ENCODE measurements at places on chromosomes 5 and 9.
A peak's percentile ranks its signal among the peaks of the same experiment; 100 is the strongest.

- DNase-seq = peak; percentile 73
Measured at GRCh38 chr9:21993893-21994555, at the start of gene CDKN2A. Gene CDKN2A, minus strand, starts transcription at chr9:21994392.

DNA sequence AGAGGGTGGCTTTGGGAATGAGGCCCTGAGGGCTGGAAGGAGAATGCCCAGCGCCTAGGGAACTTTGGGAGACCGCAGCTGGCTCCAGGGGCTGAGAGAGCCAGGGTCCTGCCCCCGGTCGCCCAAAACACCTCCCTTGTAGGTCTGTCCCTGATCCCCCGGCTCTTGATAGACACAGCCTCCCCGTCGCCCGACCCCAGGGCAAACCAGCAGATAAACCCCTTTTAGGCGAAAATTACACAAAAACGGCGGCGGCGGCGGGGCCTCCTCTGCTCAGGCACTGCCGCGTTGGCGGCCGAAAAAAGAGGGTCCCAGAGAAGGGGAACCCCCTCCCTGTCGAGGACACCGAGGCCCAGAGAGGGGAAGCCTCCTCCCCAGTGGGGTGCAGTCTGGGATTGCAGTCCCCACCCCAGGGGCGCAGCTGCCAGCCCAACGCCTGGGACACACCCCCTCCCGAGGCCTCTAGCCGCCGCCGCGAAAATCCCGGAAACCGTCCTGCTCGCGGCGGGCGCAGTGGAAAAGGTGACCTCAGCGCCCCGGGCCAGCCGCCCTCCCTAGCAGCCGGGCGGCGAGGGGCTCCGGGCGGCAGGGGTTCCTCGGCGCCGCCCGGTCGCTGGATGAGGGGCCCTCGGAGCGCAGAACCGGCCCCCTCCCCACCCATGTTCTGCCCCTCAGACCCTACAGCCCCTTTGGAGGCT is 3.1 kb upstream of the BARX1 start:
- DNase-seq = no peak

DNA sequence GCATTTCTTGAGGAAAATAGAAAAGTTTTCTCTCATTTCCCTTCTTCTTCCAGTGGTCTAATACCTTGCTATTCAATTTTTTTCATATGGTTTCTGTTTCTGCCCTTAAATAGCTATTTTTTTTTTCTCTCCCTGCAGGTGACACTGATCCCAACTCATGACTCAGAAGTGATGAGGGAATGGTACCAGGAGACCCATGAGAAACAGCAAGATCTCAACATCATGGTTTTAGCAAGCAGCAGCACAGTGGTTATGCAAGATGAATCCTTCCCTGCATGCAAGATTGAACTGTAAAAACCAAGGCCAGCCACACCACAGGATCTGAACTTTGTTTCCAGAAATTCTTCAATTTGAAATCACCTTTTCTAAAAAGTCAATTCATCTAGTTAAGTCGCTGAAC is 97.7 kb downstream of the MAP1B start:
- DNase-seq = no peak

- no peak for DNase-seq
Measured at GRCh38 chr9:110316261-110317075, 21.2 kb downstream of the TXNDC8 start.

- DNase-seq = no peak
Measured at GRCh38 chr5:134267366-134268018, 41.6 kb upstream of the PPP2CA start.

GRCh38 chr9:36928210-36928609 is 105.9 kb downstream of the PAX5 start:
- DNase-seq = no peak

DNA sequence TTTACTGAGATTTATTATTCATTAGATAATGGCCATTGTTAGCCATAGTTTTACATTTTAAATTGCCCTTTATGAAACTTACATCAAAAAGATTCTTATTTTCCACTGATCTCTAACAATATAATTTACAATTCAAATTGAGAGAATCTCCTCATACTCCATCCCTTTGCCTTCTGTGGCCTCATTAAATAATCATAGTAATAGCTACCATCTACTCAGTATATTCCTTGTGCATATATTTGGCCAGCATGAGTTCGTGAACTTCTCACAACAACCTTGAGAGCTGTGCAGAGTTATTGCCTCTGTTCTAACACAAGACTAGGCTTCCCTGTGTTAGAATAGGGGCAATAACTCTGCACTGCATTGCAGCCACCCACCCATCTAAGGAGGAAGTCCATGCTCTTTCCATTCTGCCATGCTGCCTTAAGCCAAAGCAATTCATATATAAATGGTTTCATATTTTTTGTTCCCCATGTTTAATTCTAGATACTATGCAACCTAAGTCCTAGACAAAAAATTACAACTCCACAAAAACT is 99.1 kb downstream of the ADAMTSL1 start:
- no peak for DNase-seq

GRCh38 chr9:132878695-132879456 is at the start of gene SPACA9:
Gene SPACA9, plus strand, starts transcription at chr9:132878898. Its CDS starts 5,050 bp downstream, at chr9:132883948.
- DNase-seq = no peak

DNA sequence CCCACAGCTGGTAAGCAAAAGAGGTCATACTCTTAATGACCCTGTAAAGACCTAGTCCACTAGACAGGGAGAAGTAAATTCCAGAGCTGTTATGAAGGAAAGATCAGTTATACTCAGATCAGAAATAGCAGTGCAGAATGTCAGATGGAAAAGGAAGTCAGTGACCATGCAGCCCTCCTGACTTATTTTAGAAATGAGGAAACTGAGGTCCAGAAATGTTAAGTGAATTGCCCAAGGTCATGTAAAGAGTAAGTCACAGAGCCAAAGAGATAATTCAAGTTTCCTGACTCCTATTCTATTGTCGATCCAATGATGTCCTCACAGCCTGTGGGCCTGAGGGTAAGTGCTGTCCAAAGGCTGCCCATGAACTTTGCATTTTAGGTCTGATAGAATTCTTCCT is 214.9 kb upstream of the IL12B start:
- DNase-seq = no peak

GRCh38 chr9:130707225-130707976 is 13.8 kb downstream of the EXOSC2 start:
- peak; percentile 47 for DNase-seq

- no peak for DNase-seq
Measured at GRCh38 chr5:50875002-50875344, 208.5 kb downstream of the PARP8 start.

DNA sequence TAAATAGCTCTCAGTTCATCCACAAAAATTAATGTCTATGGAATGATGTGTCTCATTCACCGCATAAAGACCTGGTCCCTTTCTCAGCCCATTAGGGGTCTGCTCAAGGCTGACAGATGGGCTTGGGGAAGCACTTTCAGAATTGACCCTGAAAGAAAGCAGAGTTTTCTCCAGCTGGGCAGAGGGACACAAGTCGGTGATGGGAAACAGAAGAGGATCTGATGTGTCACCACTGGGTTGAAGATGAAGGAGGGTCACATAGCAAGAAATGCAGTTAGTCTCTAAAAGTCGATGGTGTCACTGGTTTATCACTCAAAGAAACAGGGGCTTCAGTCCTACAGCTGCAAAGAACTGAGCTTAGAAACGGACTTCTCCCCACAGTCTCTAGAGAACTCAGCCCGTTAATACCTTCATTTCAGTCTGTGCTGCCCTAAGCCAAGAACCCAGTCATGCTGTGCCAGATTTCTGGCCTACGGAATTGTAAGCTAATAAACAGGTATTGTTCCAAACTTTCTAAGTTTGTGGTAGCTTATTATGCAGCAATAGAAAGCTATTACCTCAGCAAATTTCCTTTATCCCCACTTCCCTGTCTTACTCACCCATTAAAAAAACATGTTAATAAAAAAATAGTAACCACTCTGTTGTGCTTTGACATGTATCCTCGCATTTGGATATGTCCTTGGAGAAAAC is 64.6 kb downstream of the ADAMTS12 start:
- no peak for DNase-seq

DNA sequence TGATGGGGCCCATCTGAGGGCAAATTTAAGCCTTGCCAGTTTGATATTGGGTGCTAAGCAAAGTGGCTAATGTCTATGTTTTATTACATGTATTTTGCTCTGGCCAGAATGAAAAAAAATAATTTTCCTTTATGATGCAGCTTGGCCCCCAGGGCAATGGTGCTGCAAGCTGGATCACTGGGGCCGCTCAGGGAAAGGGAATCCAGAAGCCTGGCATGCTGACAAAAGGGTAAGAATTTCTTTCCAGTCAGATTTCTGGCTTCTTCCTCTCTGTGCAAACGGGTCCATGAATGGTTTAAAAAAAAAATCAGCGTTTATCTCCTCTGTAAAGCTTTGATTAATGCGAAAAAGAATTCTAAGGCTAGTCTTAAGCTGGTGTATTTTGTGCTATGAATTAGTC is 138.4 kb downstream of the MAPKAP1 start:
- DNase-seq = no peak

GRCh38 chr5:147673791-147674190 is 108.7 kb downstream of the JAKMIP2 start:
- no peak for DNase-seq

- no peak for DNase-seq
Measured at GRCh38 chr5:144361406-144361805, 190.7 kb downstream of the KCTD16 start.

DNA sequence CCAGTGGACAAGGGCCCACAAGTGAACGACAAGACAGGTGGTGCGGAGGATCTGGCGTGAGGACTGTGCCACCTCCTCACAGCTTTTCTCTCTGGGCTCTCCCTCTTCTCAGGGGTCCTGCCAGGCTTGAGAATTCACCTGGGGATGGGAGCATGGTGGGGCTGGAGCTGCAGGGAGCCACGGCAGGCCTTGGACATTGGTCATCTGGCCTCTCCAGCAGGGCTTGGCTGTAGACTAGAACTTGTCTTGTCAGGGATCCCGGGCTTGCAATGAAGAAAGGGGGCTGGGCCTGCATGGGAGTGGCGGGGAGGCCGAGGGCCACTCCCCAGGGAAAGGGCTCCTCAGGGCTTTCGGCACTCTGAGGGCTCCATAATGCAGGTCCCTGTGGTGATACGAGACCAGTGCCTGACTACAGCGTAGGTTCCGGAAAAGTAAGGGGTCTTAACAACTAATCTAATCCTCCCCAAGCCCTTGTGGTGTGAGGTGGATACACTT is 126.7 kb downstream of the MACROH2A1 start:
- DNase-seq = no peak

DNA sequence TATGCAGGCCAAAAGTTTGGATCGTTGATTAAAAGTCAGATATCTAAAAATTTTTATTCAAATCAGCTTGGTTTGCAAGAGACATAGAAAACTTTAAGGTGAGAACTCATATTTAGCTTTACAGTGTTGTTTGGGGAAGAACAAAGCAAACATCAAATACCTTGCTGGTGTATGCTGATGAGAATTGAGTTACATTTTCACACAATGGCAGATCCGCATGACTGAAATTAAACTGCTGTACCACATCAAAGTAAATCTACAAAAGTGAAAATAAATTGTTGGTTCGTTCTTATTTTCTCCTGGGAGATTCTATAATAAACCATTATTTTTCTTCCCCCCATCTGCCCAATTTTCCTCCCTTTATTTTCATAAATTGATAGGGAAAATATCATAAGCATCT is 198.2 kb upstream of the PCSK5 start:
- DNase-seq = no peak
